Fibroblast of upper back skin (primary cell): ENCODE measurements at places on chromosomes 7 and 10.

DNA sequence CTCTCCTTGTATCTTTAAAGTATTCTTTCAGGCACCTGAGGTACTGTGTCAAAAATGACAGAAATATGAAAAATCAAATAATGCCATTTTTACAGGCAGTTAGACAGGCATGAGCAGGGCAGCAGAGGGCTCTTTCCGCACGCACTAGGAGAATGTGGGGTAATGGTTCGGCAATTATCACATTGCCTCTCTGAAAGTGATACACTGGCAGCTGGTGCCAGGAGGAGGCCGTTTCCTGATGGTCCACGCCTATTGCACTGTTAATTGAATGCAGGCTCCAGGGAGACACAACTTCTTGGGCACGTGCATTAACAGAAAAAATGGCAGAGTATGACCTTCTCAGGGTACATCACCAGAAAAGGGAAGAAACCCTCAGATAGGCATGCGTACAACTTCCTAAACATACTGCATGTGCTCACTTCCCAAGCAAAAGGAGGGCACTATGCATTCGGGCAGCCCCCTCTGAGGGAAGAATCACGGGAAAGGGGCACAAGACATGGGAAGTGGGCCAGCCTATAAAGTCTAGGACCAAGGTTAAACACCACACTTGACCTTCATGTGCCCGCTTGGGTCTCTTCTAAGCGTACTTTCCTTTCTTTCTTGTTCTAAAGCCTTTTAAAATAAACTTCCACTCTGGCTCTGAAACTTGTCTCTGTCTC is 161.7 kb downstream of the TNS3 start:
- no peak for DNase-seq

GRCh38 chr7:141571059-141571458 is 19.8 kb downstream of the AGK start:
- DNase-seq = no peak

- no peak for DNase-seq
Observed at GRCh38 chr10:43903451-43903850, 254.8 kb upstream of the ZNF32 start.

DNA sequence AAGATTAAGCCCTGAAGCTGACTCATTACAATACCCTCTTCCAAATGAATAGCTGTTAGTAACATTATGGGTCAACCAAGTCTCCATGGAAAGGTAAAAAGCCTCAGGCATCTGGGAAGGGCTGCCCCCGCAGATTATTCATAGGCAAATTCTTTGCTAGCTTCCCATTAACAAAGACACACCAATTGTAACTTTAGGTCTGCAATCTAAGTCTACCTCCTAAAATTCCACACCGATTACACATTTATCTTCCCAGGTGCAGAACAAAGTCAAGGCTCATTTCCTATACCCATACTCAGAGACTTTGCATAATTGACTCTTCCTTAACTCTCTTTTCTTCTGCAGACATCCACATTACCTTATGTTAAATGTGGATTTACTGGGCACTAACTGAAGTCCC is 826.3 kb upstream of the MBL2 start:
- DNase-seq = no peak

- DNase-seq = no peak
Observed at GRCh38 chr7:55164527-55164926, 145.7 kb downstream of the EGFR start.

DNA sequence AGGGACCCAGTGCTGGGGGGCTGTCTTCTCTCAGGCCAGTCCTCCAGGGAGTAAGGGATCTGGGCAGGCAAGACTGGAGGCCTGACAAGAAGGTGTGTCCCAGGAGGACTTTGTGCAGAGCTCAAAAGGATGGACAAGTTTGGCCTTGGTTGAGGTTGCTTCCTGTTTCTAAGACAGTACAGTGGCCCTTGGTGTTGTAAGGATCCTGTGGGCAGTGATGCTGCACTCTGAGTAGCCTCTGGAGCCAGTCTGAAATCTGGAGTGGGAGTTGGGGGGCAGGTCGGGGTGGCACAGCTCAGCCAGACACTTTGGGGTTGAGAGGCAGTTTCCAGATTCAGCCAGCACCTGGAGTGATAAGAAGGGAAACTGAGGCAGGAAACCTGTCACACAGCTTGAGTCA is 139.2 kb upstream of the ZMIZ1 start:
- no peak for DNase-seq

GRCh38 chr7:84191842-84192241 is 2.7 kb downstream of the SEMA3A start:
- DNase-seq = no peak

GRCh38 chr7:33650828-33651227 is 254.5 kb upstream of the BMPER start:
- DNase-seq = peak; percentile 74

DNA sequence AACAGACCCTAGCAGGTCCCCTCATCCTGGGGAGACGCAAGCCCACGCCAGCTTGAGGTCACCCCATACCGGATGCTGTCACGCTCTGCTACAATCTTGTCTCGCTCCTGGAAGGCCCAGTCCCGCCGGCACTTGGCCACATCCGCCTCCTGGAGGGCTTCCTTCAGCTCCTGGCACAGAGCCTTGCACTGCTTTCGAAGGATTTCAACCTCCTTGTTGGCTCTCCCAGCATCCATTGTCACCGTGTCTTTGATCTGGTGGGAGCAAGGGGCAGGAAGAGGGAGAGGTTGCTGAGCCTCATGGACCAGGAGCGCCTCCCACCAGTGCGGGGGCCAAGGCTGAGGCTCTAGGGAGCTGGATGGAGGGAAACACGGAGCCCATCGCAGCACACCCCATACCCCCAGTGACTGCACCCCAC is 90.9 kb downstream of the DLG5 start:
- DNase-seq = no peak

- DNase-seq = peak; percentile 91
Observed at GRCh38 chr10:132571650-132572544, 34.3 kb downstream of the INPP5A start.

DNA sequence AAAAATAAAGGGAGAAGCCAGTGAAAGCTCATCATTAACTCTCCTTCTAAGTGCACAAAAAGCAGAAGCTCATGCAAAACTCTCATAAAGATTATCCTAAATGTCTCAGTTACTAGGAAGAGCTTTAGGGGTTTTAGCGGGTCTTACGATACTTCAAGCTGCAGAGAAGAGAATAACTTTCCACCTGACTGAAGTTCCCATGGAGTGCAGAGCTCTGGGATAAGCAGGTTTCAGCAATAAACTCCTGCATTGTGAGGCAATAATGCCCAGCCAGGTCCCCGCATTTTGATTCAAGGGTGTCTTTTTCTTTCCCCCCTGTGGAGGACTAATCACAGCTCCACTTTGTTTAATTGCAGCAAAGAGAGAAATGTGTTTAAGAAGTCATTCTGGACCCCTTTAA is 241.9 kb upstream of the SP8 start:
- DNase-seq = no peak

- no peak for DNase-seq
Observed at GRCh38 chr7:103580031-103580430, 134.0 kb upstream of the SLC26A5 start.

- peak; percentile 12 for DNase-seq
Observed at GRCh38 chr10:118251791-118252190, 90.3 kb downstream of the FAM204A start.

DNA sequence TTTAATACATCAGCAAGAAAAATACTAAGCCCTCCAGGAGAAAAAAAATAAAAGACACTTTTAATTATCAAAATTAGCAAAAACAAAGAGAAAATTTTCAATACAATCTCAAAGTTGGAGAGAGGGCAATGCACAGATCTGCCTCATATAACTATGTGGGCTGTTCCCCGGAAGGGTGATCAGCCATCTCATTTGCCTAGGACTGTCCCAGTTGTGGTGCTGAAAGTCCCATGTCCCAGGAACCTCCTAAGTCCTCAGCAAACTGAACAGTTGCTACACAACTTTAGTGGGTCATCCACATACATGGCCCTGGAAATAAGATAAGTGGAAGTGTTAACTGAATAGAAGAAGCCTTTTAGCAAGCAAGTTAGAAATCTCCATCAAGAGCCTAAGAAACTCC is 14.4 kb downstream of the CFAP70 start:
- DNase-seq = no peak

- DNase-seq = peak; percentile 56
Observed at GRCh38 chr10:60235001-60235400, 154.7 kb downstream of the ANK3 start.

DNA sequence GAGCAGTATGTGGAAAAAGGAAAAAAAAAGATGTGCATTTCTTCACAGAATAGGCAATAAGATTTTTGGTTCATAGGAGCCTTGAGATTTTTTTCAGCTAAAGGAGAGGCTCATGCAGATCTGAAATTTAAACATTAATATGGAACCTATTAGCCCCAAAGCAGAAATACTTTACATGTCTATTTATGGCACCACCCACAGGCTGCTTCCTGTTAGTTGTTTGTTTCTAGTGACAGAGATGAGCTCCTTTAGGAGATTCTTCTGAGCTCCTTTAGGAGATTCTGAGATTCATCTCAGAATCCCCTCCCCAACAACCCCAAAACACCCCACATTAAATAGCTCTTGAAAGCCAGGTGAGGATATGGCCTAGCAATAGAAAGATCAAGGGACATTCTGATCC is 27.9 kb upstream of the HPS1 start:
- no peak for DNase-seq
